Stimulated activated CD8-positive, alpha-beta memory T cell treated with anti-CD3 and anti-CD28 coated beads, Interleukin-7, amount 100 ng/mL, for 48 hours (primary cell): ENCODE measurements at places on chromosomes 12 and 14.

DNA sequence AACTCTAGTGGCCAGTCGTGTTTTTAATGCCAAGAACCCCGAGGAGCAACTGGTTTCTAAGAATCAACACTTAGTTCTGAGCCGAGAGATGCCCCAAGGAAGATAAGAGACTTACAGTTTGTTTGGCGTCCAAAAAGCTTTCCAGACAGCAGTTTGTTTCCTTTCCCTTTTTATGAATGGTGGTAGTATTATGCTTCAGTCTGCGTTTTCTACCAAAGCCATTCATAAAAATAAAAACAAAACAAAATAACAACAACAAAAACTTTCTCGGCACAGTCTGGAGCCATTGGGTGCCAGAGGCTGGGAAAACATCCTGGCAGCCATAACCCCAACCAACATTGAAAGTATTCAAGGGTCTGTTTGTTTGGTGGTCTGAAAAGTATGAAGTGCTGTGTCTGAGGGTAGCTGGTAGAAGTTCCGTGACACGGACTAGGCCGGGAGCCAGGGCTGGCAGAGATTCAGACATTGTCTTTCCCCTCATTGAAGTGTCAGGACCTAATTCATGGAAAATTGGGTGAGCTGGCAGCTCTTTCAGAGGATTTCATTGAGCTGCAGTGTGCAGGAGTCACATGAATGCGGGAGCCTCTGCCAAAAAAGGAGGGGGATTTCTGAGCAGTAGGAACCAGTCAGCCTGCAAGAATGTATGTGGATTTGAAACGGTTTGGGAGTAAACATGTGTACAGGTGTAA, 124.2 kb downstream of the HMGA2 start:
- DNase-seq, result no peak

DNA sequence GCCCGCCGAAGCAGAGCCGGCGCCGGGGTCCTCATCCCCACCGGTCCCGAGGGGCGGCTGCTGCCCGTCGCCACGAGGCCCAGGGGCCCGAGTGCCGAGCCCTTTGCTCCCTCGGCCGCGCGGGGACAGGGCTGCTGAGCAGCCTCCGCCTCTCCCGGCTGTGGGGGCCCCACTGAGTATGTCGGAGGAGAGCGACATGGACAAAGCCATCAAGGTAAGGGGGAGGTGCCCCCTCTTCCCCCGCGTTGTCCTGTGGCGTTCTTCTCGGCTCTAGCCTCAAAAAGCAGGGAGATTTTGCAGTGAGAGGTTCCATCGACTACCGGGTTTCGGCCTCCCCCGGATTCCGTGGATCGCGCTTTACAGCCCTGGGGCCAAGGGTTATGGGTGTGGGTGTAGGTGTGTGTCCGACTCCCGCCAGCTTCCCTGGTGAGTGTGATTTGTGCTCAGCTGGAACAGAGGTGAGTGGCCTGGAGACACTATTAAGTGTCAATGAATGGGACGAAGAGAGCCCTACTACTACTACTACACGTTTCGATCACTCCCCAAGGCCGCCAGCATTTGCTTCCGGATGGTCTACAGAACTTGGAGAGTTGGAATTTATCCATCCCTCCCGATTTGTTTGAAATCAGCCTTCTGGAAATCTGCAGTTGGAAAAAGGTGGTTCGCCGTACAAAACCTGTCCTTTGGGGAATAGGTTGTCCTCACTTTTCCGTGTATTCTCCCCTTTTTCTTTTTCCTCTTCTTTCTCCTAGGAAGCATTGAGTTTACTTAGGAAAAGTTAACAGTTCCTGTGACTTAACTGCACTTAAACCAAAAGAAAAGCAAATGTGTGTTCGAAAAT, 748 bp downstream of the MAPKAPK5 start:
- DNase-seq, result no peak

- no peak for DNase-seq
Observed at GRCh38 chr14:20697273-20698017, 8.9 kb downstream of the ANG start.

DNA sequence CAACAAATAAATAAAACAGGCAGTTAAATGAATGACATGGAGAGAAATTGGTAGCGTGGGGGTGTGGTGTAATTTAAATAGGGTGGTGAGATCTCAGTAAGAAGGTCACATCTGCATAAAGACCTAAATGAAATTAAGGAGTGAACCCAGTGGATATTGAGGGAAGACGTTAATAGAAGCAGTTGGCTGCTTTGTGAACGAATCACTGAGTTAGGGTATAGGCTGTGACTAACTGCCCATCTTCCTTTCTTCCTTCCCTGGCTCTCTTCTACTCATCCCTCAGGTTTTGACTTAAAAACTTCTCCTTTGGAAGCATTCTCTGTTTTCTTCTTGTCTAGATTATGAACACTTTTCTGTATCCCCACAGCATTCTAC, 64.7 kb downstream of the BTG1 start:
- no peak for DNase-seq

GRCh38 chr12:55631733-55632132, 5.0 kb upstream of the OR10P1 start:
- no peak for DNase-seq

DNA sequence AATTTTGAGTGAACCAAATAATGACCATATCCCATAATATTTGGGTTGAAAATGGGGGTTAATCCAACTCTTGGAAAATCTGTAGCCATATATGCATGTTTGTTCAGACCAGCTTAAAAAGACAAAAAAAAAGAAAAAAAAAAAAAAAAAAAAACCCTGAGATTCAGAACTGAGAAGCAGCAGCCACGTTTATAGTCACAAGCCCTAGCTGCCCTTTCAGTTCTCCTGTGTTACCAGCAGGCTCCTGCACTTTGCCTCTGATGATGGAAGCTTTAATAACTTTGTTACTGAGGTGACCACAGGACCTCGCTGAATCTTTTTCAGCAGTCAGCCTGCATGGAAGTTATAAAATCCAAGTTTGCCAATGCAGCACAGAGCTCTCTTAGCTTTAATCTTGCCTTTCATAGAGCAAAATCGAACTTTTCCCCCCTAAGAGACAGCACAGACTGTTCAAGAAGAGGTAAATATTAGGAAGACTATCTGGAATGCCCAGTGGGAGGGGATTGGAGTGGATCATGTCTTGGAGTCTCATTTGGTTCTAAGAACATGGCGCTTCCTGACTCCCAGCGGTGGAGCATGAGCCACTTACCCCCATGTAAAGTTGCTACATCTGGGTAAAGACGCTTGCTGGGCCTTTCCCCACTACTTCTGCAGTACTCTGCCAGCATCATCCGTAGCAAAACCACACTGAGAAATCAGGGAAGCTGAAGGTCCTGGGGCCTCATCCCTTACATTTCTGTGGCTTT, 20.6 kb downstream of the GNG2 start:
- DNase-seq, result no peak

GRCh38 chr12:97537501-97537900, 74.9 kb downstream of the RMST start:
- no peak for DNase-seq

GRCh38 chr12:124750787-124751471, 112.7 kb downstream of the SCARB1 start:
- DNase-seq, result no peak

GRCh38 chr12:88450136-88450535, 130.1 kb downstream of the KITLG start:
- no peak for DNase-seq

GRCh38 chr12:83796531-83796930, 1109.8 kb downstream of the TMTC2 start:
- no peak for DNase-seq

- DNase-seq, result no peak
Observed at GRCh38 chr12:112350593-112351592, 31.3 kb downstream of the HECTD4 start.

DNA sequence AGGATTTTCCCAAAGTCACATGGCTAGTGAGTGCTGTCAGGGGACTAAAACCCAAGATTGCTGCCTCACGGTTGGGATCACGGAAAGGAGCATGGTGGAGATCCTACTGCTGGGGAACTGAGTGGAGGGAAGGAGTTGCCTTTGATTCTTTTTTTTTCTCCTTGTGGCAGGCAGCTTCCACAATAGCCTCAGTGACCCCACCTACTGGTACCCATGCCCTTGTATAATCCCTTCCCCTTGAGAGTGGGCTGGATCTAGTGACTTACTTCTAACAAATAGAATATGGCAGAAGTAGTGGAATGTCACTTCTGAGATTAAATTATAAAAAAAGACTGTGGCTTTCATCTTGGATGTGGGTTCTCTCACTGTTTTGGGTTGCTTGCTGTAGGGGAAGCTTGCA, 135.7 kb downstream of the DICER1 start:
- DNase-seq, result no peak

DNA sequence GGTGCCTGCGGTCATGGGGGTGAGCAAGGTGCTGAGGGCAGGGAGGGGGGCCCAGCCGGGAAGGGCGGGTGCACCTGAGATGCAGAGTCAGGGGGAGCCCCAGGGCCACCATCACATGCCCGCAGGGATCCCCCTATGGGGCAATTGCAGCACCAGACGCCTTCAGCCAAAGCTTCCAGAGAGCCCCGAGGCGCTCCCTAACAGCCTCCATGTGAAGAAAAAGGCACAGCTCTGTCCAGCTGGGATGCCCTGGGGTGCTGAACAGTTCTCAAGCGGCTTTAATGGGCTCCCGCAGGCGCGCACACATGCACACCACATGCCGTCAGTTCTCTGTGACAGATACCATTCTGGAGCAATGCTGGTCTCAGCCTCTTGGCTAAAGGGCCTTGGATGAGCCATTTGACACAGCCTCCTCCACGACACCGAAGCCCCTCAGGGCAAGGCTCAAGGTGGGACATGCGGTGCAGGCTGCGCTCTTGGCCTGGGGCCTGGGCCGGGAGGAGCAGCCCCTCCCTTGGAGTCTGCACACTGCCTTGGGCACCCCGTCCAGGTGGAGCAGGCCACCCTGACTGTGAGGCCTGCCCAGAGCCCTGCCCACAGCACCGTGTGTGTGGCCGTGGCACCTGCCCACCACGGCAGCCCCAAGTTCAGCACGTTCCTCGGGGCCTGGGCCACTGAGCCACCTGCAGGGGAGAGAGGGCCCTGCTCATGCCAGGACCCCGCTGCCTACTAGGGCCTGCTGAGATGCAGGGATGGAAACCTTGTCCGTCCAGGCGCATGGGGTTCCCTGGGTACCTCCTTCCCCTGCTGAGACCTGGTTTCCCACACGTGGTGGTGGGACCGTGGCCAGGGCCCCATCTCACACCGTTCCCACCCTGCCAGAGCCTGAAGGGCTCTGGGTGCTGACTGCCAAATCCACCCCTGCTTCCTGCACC, 7.7 kb downstream of the XRCC3 start:
- DNase-seq, result no peak

DNA sequence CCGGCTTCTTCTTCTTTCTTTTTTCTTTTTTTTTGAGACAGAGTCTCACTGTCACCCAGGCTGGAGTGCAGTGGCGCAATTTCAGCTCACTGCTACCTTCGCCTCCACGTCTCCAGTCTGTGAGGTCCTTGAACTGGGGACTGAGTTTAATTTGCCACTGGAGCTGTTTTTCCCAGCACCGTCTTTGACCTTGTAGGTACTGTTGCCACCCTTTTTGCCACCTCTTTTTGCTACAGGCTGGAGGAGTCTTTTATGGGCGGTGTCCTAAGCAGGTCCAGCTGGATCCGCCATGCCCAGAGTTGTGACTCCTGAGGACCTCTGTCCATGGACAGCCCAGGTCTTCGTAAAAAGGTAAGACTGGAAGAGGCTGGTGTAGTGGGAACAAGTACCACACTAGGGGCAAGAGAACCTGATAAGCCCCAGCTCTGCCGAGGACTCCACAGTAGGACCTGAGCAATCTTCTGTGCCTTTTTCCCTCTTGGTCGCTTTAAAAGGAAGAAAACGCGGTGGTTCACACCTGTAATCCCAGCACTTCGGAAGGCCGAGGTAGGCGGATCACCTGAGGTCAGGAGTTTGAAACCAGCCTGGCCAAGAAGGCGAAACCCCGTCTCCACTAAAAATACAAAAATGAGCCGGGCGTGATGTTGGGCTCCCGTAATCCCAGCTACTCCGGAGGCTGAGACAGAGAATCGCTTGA, 946 bp downstream of the RNU4-2 start:
- DNase-seq, result no peak

DNA sequence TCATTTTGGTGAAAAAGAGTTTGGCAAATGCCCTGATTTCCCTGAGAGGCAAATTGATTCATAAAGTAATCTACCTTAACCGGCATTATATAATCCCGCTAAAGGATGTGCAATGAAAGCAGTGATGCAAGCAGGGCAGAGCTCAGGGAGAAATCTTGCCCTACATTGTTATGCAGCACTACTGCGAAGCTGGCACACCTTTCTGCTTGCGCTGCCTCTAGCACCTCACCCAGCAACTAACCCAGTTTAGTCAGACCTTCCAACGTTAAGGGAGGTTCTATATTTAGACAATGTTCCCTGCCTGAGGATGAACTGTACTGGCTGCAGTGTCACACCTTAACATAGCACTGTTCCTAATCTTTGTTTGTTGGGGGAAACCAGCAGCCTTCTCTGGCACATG, 60.8 kb upstream of the CCDC196 start:
- DNase-seq, result no peak

- peak; percentile 23 for DNase-seq
Observed at GRCh38 chr14:92914087-92914656, 8.8 kb upstream of the CHGA start.

DNA sequence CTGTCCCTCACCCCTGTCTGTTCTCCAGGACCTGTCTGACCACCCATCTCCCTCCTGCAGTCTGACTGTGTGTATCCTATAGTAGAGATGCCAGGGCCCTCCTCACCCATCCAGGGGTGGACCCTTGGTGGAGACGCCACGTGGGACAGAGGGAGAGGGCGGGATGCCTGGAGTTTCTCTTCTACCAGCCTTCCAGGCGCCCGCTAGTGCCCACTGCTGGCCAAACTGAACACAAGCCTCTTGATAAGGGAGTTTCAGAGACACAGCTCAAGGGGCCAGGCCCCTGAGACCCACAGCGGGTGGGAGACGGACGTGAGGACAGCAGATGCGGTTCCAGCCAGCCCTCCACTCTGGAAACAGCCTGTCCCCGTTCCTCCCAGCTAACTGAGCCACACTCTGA, 147.3 kb downstream of the RBM19 start:
- no peak for DNase-seq

DNA sequence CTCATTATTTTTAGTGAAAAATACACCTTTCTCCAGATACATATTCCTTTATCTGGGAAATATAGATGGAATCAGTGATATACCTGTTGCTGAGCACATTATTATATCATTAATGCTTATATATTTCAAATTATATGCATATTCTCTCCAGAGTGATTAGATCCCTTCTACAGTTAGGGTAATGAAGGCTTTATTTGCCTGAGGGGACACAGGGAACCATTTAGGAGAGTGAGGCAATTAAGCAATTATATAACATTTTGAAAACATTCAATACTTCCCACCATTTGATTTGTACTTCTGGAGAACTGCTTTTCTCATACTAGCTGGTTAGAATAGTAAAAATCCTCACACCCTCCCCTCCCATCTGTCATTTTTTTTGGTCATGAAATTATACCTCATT, 212.8 kb upstream of the NOVA1 start:
- DNase-seq, result no peak

GRCh38 chr12:121711361-121712189, 977 bp upstream of the TMEM120B start:
- no peak for DNase-seq
